ENCODE measurements at places on chromosomes 4 and X. TPM values are rescaled to one million over a fixed set of nuclear protein-coding genes. Genes with fewer than 3 reads are reported as not detected.

DNA sequence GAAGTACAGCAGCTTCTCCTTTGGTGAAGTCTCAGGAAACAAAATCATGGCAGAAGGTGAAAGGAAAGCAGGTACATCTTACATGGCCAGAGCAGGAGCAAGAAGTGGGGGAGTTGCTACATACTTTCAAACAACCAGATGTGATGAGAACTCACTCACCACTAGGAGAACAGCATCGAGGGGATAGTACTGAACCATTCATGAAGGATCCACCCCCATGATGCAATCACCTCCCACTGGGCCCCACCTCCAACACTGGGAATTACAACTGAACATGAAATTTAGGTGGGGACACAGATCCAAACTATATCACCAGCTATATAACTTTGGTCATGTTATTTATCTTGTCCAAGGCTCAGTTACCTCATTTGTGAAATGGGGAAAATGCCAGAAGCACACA lies 159.4 kb downstream of the OPHN1 start:
- peak; percentile 21 for DNase-seq

- DNase-seq: no peak
Measured at GRCh38 chr4:78721747-78722146, 54.4 kb upstream of the BMP2K start.

Gene RS1
- total RNA-seq: not detected

Gene RADX
- total RNA-seq: 3.0 TPM

- DNase-seq: no peak
Measured at GRCh38 chr4:111108153-111108552, 485.3 kb upstream of the PITX2 start.

DNA sequence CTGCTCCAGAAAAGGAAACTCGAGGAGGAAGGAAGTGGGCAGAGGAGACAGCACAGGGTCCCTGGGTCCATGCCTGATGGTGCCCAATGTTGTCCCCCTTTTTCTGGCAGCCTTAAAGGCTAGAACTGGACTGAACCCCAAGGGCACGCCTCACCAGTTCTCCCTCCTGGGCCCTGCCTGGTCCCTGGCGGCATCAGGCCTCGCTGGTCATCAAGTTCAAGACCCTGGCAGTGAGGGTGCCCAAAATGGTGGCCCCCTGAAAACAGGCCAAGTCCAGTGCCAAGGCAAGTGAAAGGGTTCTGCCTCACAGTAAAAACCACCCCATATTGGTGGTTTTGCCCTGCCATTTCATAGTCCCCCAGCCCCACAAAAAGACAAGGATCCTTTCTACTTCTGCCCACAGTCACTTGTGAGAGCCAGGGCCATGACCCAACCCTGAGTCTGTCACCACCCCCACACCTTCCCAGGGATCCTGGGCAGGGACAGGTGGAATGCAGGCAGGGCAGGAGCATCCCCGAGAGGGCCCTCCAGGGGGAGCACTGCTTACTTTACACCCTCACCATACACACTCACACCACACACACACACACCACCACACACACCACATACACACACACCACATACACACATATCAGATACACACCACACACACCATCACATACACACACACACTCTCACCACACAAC lies 107.6 kb downstream of the DCTD start:
- peak; percentile 50 for DNase-seq

Gene POLN
- 3.5 TPM for total RNA-seq

Gene IDH3G
- 52.9 TPM for total RNA-seq

DNA sequence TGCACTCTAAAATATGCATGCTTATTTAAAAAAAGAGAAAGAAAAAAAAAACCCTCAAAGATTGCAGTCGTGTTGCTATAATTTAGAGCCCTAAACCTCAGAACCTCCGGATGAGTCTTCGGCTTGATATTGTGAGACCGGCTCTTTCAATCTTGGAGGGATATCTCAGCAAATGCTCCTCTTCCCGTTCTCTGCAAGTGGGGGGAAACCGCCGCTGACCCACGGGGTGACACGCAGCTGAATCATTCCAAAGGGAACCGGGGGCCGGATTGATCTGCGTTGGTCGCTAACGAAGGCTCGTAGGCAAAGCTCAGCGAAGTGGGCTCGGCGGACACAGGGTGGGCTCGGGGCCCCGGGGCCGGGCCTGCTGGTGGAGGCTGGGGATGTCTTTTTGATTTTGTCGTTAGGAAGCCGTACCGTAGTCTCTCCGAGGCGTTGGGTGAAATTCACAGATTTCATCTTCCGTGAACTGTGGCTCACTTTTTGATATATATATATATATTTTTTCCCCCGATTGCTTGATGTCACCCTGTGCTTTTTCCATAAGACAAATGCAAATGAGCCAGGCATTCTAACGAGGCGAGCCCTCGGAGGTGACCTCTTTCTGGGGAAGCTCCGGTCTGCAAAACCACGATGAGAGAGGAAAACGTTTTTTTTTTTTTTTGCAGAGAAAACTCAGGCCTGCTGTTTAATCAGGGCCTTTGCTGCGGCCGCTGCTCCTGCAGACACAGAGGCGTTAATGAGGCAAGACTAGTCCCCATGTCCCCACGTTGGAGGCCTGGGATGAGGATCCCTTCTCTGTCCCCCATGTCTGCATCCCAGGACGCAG lies 110.7 kb upstream of the PPP2R3B start:
- no peak for DNase-seq

- DNase-seq: no peak
Measured at GRCh38 chr4:153764601-153765368, 5.0 kb upstream of the RNF175 start.

- DNase-seq: no peak
Measured at GRCh38 chr4:2667428-2667827, 88.7 kb downstream of the TNIP2 start.

- peak; percentile 83 for DNase-seq
Measured at GRCh38 chr4:127622921-127623796, 9.6 kb upstream of the INTU start.

GRCh38 chrX:26146024-26146423 lies 7.9 kb downstream of the MAGEB18 start:
- no peak for DNase-seq

- no peak for DNase-seq
Measured at GRCh38 chrX:12802741-12803140, 11.5 kb downstream of the PRPS2 start.

GRCh38 chrX:151703487-151703886 lies 8.2 kb downstream of the PRRG3 start:
- no peak for DNase-seq

GRCh38 chr4:88963817-88964216 lies 93.2 kb downstream of the FAM13A start:
- DNase-seq: no peak

Gene CCDC110
- 2.9 TPM for total RNA-seq
